ENCODE measurements at places on chromosomes 16 and 17.
A peak's percentile ranks its signal among the peaks of the same experiment; 100 is the strongest.

- no peak for DNase-seq
Observed at GRCh38 chr16:66382966-66383299, 16.4 kb downstream of the CDH5 start.

- no peak for DNase-seq
Observed at GRCh38 chr16:70483426-70483825, 29.0 kb downstream of the FCSK start.

DNA sequence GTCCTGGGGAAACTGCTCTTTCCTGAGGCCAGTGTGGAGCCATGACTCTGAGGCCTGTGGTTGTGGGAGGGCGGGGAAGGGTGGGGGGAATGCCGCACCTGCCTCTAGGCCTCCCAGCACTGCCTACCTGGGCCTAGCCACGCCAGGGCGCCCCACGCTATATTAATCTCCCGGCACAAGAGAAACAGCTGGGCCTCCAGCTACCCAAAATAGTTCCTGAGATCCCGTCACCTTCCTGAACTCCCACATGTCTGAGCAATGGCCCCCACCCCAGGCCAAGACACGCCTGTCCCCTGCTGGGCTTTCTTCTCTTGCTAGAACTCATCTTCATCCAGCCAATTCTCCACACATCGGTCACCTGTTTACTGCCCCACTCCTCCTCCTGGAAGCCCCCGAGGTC, 13.0 kb upstream of the MTSS2 start:
- DNase-seq: no peak

GRCh38 chr16:57262841-57263540, 17.9 kb downstream of the ARL2BP start:
- no peak for DNase-seq

GRCh38 chr17:69188796-69189195, 39.8 kb downstream of the ABCA10 start:
- no peak for DNase-seq

DNA sequence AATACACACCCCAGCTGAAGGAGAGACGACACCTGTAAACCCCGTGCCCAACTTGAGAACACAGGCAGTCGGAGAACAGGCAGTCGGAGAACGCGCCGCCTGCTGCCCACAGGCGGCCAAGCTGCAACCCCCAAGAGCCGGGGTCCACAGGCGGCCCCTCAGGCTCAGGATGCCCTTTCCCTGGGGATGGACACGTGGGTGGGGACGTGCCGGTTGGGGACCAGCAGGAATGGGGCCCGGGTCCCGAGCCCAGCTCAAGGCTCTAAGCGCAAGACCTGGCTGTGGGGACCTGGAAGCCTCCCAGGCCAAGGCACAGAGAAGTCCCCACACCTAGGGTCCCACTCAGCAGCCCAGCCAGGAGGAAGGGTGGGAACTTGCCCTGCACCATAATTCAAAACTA, 79.5 kb upstream of the GNG13 start:
- DNase-seq: no peak

- DNase-seq: no peak
Observed at GRCh38 chr16:17160285-17160853, 310.4 kb downstream of the XYLT1 start.

GRCh38 chr16:89201439-89202377, 1.4 kb upstream of the SLC22A31 start:
- DNase-seq: peak; percentile 94

- DNase-seq: peak; percentile 35
Observed at GRCh38 chr17:39979893-39980350, 685 bp upstream of the PSMD3 start.

GRCh38 chr16:26214581-26215174, 522.9 kb downstream of the HS3ST4 start:
- no peak for DNase-seq

DNA sequence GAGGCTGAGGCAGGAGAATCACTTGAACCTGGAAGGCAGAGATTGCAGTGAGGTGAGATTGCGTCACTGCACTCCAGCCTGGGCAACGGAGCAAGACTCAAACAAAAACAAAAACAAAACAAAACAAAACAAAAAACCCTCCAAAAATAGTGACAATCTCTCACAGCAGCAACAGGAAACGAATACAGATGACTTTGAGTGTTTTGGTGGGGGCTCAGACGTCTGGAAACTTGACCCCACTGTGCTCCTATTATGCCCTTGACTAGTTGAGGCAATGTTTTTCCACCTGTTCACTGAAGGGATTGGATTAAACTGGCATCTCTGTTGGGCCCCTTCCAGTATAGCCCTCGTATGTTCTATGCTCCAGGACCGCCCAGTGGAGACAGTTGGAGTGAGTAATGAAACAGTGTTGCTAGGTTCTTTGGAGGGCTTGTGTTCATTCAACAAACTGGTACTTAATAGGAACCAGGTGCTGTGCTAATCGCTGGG, 167.0 kb downstream of the UTP18 start:
- no peak for DNase-seq

- DNase-seq: no peak
Observed at GRCh38 chr17:80986046-80986445, 5.6 kb upstream of the CHMP6 start.

- no peak for DNase-seq
Observed at GRCh38 chr16:1963806-1964505, 670 bp downstream of the RPS2 start.

DNA sequence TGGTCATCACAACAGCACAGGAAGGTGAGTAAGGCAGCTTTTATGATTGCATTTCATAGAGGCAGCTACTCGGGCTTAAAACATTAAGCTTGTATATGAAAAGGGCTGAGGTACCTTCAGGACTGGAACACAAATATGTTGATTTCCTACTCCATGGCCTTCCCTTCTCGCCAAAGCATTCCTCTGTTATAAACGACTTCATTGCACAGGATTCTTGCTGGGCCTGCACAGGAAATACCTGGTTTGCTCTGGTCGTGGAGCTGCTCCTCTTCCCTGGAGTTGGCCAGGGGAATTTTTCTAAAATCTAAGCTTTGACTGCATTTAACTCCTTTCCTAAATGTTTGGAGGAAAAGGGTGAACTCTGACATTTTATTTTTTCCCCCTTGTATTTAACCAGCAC, 49.0 kb downstream of the CHD9 start:
- no peak for DNase-seq

DNA sequence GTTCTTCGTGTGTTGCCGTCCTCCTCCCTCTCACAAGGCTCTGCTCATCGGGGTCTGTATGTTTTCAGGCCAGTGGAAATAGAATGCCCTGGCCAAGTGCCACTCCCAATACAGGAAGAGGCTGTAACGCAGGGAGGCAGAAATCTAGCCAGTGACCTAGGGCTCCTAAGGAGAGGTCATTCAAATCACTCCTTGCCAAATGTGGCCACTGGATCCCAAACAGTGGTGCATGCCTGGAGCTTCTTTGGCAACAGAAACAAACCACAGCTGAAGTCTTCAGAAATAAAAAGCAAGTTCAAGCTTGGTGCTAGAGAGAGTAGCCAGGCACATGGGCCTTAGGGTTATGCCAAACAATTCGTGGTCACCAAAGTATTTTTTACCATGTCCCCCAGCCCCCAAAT, 66.1 kb downstream of the SMG6 start:
- no peak for DNase-seq

DNA sequence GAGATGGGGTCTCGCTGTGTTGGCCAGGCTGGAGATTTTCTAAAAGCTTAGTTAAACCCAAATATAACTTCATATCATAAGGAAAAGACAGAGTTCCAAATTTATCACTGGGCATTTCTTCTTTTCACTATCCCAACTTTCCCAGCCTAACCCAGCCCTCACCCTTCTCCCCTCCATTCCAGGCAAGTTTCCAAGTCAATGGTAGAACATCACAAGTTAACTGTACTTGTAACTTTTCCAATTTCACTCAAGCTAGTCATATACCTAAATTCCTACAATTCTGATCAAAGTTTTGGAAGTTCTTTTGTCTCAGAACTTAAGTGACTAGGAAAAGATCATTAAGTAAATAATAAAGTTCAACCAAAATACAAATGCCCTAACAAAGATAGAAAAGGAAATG, 61.2 kb downstream of the USP32 start:
- DNase-seq: no peak

DNA sequence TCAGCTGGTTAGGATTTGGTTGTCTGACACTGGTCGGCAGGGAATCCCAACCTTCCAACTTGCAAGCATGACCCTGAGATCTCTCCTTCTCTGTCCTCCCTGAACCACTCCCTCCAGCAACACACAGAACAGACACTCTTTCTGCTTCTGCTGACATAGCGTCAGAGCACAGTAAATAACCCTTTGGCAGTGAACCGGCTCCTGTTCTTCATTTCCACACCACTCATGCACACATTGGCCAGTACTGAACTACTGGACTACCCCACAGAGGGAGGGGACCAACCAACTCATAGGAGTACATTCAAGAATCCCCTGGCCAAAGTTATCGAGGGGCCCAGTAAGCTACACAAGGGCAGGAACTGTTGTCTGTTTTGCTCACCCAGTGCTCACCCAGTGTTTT, 138.2 kb downstream of the ZNF423 start:
- DNase-seq: no peak

GRCh38 chr16:47815655-47816054, 340.1 kb downstream of the ABCC12 start:
- DNase-seq: no peak

DNA sequence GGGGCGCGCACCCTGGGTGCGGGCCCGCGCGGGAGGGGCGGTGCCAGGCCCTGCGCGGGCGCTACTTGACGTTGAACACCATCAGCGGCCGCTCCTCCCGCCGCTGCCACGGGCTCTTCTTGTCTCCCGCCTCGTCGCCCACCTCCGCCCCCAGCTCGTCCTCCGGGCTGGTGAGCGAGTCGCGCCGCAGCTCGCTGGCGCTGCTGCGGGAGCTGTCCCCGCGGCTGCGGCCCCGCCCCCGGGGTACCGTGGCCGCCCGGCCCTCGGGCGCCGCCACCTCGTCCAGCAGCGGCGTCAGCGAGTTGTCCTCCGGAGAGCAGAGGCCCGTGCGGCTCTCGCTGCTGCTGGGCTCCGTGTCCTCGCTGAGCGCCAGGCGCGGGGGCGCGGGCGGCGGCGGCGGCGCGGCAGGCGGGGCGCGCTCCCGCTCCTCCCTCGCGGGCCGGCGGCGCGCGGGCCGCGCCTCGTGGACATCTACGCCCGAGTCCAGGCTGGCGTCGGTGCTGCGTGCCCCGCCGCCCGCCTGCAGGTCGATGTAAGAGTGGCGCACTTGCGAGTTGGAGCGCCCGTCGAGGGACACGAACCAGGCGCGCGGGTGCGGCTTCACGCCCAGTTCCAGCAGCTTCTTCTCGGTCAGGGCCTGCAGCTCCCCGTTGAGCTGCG, 8.7 kb downstream of the GRN start:
- no peak for DNase-seq

DNA sequence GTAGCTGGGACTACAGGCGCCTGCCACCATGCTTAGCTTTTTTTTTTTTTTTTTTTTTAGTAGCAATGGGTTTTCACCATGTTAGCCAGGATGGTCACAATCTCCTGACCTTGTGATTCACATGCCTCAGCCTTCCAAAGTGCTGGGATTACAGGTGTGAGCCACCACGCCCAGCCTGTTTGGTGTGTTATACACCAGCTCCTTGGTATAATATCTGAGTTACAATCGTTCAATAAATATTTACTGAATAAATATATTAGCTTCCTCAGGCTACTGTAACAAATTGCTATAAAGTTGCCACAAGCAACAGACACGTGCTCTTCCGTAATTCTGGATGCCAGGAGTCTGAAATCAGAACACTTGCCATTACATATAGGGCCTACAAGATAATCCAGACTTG, 13.6 kb upstream of the FAM20A start:
- DNase-seq: no peak

GRCh38 chr17:38510421-38511149, 82.3 kb downstream of the ARHGAP23 start:
- no peak for DNase-seq

GRCh38 chr16:66238696-66239095, 127.8 kb upstream of the CDH5 start:
- no peak for DNase-seq

DNA sequence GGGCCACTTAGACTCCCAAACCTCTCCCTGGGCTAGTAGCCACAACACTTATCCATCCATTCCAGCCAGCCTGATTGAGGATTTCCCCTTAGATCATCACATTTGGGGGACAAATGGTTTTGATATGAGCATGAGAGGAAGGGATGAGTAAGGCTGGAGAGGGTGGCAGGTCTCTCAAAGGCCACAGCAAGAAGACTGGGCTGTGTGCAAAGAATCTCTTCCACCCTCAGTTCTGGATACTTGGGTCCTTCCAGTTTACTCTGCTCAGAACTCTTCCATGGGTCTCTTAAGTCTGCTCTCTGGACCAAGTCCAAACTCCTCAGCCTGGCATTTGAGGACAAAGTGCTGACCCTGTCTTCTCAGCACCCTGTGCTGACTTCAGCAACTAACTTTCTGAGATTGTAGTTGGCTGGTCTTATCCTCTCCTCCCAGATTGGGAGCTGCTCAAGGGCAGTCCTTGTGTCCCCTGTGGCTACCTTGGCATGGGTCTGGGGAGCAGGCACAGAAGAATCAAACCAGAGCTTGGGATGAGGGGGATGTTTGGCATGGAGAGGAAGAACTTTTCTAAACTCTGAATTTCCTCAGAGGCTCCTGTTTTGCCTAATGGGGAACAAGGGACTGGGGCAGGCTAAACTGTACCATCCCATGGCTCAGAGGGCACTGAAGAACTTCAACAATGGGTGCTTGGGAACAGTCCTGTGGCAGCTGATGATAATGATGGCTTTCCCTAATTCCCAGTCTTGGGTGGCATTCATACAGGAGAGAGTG, 3.1 kb upstream of the NFATC3 start:
- DNase-seq: no peak

DNA sequence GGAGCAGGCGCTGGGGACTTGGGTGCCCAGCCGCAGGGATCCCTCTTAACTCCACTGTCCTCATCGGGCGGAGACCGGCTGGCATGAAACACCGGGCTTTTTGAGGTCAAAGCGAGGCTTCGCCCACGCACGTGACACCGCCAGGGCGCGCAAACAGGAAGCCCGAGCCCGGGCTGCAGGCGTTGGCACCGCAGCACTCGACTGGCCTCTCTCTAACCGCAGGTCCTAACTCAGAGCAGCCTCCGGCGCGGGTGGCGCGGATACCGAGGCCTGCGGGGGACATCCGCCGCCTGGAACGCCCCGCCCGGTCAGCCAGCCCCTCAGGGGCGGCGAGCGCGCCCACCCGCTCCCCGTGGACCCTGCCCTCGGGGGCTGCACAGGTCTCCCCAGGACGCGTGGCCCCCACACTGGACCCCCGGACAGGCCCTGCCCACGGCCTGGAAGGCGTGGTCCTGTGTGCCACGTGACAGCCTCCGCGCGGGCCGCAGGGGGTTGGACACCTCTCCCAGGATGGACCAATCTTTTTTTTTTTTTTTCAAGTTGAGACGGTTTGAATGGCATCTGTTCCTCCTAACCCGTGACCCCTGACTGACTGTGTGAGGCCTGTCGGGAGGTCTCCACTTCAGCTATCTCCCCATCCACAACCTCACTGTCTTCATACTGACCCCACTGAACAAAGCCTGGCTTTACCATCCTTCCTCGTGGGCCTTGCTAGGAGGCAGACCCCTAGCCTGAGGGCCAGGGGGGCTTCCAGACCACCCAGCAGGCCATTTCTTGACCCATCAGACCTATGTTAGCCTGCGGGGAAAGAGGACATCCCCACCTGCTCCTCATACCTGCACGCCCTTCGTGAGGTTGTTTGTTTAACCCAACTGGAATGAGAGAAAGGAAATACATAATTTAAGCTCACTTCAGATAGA, 8.4 kb upstream of the SLC47A2 start:
- DNase-seq: peak; percentile 36

- DNase-seq: no peak
Observed at GRCh38 chr16:11306997-11307638, 26.0 kb upstream of the PRM1 start.

Data from germinal center (tissue), 1 donor.